Smooth muscle cell of the umbilical artery (primary cell): ENCODE measurements at places on chromosomes 13 and 19. TPM values are rescaled to one million over a fixed set of nuclear protein-coding genes. Genes with fewer than 3 reads are reported as not detected.

PSG3 gene
- not detected in 2 replicates for total RNA-seq

NLRP12 gene
- under 0.01 TPM in 1 of 2 replicates, not detected in the other for total RNA-seq

ZNF587B gene
- total RNA-seq, result 26.7 and 31.7 TPM in 2 replicates

ZNF560 gene
- 1.5 and 5.8 TPM in 2 replicates for total RNA-seq

KCNN1 gene
- total RNA-seq, result not detected in 2 replicates

ZNF345 gene
- total RNA-seq, result 1.2 and 1.5 TPM in 2 replicates

IGFL1 gene
- total RNA-seq, result not detected in 2 replicates

TMEM150B gene
- not detected in 2 replicates for total RNA-seq

ZNF383 gene
- total RNA-seq, result 5.9 and 6.1 TPM in 2 replicates

KLK12 gene
- total RNA-seq, result not detected in 2 replicates

WTIP gene
- total RNA-seq, result 42.5 and 46.4 TPM in 2 replicates

MBD3 gene
- total RNA-seq, result 70.7 and 96.9 TPM in 2 replicates

SHISA2 gene
- under 0.01 and 0.09 TPM in 2 replicates for total RNA-seq

EMC10 gene
- 76.0 and 78.1 TPM in 2 replicates for total RNA-seq

PPP1R13L gene
- 6.8 and 9.8 TPM in 2 replicates for total RNA-seq

TIMM13 gene
- total RNA-seq, result 25.8 and 29.1 TPM in 2 replicates

PROSER3 gene
- 3.0 and 7.2 TPM in 2 replicates for total RNA-seq

PNMA8B gene
- 0.60 and 1.2 TPM in 2 replicates for total RNA-seq

INAFM1 gene
- total RNA-seq, result 2.1 and 2.7 TPM in 2 replicates
